ENCODE measurements at places on chromosomes 11 and 22. TPM values are rescaled to one million over a fixed set of nuclear protein-coding genes. Genes with fewer than 3 reads are reported as not detected.

DNA sequence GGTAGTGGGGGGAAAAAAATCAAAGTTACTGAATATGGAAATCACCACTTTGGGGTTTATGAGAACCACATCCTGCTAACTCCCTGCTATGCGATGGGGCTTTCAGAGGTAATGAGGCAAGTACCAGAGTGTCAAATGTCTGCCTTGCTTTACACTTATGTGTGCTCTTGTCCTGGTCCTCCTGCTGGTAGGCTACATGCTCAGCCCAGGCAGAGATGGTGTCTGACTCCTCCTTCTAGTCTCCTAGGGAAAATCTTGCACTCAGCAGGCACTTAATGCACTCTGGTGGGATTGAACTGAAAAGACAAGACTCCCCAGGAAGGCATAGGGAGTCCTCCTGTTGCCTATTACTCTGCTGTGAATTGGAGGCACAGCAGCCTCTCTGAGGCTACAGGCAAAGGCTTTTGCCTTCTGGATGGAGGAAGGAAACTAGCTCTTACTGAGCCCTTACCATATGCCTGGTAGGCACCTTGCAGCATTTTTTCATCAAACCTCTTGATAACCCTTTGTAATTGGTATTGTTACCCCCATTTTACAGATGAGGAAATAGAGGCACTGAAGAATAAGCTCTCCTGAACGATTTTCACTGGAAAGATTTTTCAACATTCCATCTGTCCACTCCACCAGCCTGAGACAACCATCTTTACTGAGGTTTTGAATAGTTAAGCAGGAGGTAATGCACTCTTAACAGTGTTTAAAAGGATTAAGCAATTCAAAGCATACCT is 132.1 kb upstream of the PAX6 start:
- H3K4me1 ChIP-seq = no peaks in the 10 kb centered on the region
- no peaks in the 10 kb centered on the region for H3K27me3 ChIP-seq
- no peak for DNase-seq

DNA sequence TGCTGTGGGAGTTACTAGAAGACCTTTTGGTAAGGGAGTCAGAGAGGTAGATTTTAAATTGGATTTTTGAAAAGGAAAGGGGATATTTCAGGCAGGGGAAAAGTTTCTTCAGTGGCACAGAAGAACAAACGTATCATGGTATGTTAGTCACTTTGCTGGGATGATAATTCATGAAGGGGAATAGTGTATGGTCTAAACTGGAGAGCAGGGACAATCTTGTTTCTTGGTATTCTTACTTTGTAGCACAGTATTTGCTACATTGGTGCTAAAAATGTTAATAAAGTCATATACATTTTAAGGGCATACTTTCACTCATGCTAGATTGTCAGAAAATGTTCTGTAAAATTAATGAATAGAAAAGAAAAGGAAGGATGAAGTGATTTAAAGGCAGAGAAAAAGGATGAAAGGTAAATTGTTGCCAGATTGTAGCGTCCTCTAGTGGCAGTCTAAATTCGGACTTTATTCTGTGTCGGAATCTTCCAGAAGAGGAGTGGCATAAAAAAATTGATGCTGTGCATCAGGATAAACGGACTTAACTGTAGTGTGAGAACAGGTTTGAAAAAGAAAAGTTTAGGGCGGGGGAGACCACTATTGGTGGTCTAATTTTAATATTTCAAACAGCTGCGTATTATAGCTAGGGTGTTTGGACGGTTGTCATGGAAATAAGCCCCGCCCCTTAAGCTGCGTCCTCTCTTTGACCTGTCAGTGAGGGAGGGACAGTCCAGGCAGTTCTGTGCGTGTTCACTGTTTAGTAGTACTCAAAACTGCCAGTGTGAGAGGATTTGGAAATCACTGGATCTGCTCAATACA is at the start of gene BCO2:
BCO2 (plus strand) TSS at position 724 of the 810 bp plus-strand sequence. CDS start 90 bp downstream, outside the sequence.
- peaks cover 31% of the 10 kb centered on the region for H3K4me1 ChIP-seq
- H3K27ac ChIP-seq = peak within 1 kb of the TSS; percentile 71
- no peaks in the 10 kb centered on the region for H3K27me3 ChIP-seq
- peak; percentile 94 for DNase-seq

The OR5P2 gene
- total RNA-seq = not detected

- H3K4me1 ChIP-seq = no peaks in the 10 kb centered on the region
- H3K4me3 ChIP-seq = no peak overlapping the region
- H3K27me3 ChIP-seq = peaks cover 25% of the 10 kb centered on the region
- no peak overlapping the region for H3K27ac ChIP-seq
- peak; percentile 37 for DNase-seq
Observed at GRCh38 chr22:45881524-45881875, 95.5 kb downstream of the WNT7B start.

- H3K27me3 ChIP-seq = no peaks in the 10 kb centered on the region
- peaks cover 16% of the 10 kb centered on the region for H3K4me1 ChIP-seq
- H3K36me3 ChIP-seq = no peaks in the 10 kb centered on the region
Observed at GRCh38 chr11:102287964-102288724, 29.1 kb upstream of the BIRC3 start.

DNA sequence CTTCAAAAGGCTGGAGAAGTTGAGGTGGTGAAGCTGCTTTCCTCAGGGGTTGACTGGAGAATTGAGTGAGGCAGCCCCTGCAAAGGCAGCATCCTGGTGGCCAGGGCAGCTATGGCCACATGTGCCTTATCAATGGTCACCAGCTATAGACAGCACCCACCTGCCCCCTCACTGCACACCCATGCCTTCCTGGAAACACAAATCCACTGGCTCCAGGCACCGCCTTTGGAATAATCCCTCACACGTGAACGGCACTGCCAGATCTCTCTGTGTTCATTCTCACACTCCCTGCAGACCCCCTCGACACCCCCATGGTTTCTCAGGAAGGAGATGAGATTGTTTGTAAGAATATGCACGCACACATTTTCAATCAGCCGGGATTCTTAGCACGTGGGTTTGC is 1297.8 kb downstream of the TBC1D22A start:
- no peak overlapping the region for H3K4me3 ChIP-seq
- no peaks in the 10 kb centered on the region for H3K27me3 ChIP-seq
- H3K4me1 ChIP-seq = no peaks in the 10 kb centered on the region
- H3K36me3 ChIP-seq = no peaks in the 10 kb centered on the region

DNA sequence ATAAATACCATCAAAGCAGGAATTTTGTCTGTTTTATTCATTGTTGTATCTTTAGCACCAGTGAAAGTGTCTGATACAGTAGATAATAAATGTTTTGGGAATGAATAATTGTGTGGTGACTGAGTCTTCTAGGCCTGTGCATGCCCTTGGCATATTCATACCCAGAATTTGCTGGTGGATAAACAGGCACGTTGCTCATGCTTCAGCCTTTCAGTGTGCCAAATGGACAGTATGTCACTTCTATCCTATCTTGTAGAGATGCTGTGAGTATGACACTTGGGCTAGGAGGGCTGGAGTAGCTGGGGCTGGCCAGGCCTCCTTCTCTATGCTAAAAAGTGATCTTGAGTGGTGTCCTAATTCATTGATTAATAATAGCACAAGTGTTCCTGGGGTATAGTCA is 287.3 kb upstream of the DDI1 start:
- no peaks in the 10 kb centered on the region for H3K4me1 ChIP-seq
- no peak overlapping the region for H3K27ac ChIP-seq
- no peaks in the 10 kb centered on the region for H3K36me3 ChIP-seq
- no peaks in the 10 kb centered on the region for H3K27me3 ChIP-seq
- H3K4me3 ChIP-seq = no peak overlapping the region

DNA sequence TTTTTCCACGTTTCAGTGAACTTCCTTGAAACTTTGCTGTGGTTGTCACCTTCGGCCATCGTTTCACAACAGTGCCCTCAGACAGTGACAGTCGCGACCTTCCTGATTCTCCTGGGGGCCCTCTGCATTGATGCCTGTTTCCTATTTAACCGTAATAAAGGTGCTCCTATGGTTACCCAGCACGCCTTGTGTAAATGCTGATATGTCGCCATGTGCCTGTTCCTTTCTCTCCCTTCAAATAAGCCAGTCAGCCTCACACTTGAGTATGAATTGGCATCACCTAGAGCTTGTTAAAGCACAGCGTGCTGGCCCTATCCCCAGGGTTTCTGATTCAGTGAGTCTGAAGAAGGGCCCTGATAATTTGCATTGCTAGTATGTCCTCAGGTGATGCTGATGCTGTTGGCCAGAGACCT is 104.8 kb downstream of the MICAL2 start:
- no peak for DNase-seq
- no peaks in the 10 kb centered on the region for H3K27me3 ChIP-seq
- H3K4me1 ChIP-seq = peaks cover 61% of the 10 kb centered on the region
- H3K4me3 ChIP-seq = no peak overlapping the region
- H3K36me3 ChIP-seq = no peaks in the 10 kb centered on the region

The SLC5A4 gene
- total RNA-seq = 1.1 TPM

- no peak overlapping the region for H3K27ac ChIP-seq
- no peaks in the 10 kb centered on the region for H3K36me3 ChIP-seq
- H3K4me3 ChIP-seq = no peak overlapping the region
Observed at GRCh38 chr22:49740242-49740641, 87.4 kb downstream of the BRD1 start.

The CRYAB gene
- total RNA-seq = 264 TPM

DNA sequence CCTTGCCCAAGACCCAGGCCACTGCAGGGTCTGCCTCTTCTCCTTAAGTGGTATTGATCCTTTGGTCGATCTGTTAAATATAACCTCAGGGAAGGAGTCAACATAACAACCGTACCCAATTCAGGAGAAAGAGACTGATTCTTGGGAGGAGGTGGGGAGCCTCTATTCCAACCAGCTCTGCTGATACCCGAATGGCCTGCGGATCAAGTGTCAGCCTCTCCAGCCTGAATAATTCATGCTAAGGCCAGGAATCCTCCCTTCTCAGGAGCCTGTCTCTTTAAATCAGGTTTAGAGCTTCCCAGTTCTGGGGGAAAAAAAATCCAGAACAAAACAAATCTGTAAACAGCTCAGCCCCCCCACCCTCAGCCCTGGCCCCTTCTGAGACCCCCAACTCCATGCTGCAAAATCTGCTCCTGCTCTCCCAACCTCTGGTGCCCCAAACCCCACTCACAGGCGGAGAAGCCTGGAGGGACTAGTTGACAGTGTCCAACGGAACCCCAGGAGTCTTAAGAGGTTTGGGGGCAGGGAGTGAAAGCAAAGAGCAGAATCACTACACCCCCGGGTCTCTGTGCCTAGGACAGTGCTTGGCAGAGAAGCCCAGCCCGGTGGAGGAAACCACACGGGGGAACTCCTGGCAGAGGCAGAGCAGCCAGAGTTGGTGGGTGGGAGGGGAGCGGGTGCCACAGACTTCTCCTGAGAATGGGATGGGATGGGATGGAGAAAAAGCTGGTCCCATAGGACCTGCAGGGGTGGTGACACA is 863 bp upstream of the TPBGL start:
- H3K4me1 ChIP-seq = no peaks in the 10 kb centered on the region
- no peaks in the 10 kb centered on the region for H3K36me3 ChIP-seq
- H3K4me3 ChIP-seq = no peak overlapping the region
- peaks cover 42% of the 10 kb centered on the region for H3K27me3 ChIP-seq
- H3K27ac ChIP-seq = no peak overlapping the region
- DNase-seq = no peak

- peak overlapping the region; percentile 75 for H3K27ac ChIP-seq
- DNase-seq = peak; percentile 94
- H3K36me3 ChIP-seq = peaks cover 21% of the 10 kb centered on the region
Observed at GRCh38 chr11:72821920-72822799, 7.9 kb downstream of the ATG16L2 start.

DNA sequence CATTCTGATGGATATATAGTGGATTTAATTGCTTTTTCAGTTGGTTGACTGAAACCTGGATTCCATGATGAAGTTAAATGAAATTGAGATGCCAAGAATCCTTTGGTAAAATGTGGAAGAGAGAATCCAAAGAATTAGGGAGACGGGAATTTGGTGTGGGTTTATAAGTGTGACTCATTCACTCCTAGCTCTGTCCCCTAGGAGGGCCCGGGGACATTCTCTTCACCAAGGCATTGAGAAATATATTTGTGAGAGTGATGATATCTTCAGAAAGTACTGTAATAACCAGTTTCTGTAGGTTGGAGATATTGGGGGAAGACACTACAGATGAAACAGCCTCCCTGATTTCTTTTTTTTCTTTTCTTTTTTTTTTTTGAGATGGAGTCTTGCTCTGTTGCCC is 13.6 kb upstream of the PHOX2A start:
- DNase-seq = no peak
- no peaks in the 10 kb centered on the region for H3K4me1 ChIP-seq
- H3K36me3 ChIP-seq = no peaks in the 10 kb centered on the region

The OR56B4 gene
- not detected for total RNA-seq

The NEFH gene
- 3.0 TPM for total RNA-seq

DNA sequence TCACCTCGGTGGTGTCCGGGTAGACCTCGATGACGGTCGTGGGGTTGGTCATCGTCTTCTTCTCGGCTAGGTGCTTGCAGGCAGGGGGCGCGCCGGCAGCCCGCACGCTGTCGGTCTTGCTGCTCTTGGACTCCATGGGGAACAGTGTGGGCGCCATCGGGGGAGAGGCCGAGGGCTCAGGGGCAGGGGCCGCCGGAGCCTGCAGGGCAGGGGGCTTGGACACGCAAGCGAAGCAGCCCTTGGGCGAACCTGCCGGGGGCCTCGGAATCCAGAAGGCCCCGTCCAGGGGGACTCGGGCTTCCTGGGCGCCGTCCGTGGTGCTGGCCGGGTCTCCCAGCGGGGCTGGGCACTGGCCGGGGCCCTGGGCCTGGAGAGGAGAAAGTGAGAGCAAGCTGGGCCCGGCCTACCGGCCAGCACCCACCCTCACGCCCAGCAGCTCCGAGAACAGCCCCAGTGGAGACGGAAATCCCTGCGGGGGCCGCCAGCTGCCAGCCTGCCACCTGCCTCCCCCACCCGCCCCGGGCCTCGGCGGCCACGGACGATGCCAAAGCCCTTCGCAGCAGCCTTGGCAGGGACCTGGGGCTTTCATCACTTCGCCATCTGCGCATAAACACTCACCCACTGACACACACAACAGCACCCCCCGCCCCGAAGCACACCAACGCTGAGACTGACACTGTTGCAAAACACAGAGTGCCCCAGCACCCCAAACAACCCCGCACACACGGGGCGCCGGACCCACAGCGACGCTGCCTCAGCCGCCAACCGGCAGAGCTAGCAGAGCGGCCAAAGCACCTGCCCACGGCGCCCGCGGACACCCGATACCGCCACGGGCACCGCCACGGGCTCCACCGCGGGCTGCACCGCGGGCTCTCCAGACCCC is 2.4 kb downstream of the IFITM10 start:
- DNase-seq = peak; percentile 66
- H3K4me1 ChIP-seq = peaks cover 18% of the 10 kb centered on the region
- no peak overlapping the region for H3K4me3 ChIP-seq

- DNase-seq = peak; percentile 44
- no peaks in the 10 kb centered on the region for H3K27me3 ChIP-seq
- no peaks in the 10 kb centered on the region for H3K36me3 ChIP-seq
- H3K4me3 ChIP-seq = no peak overlapping the region
- H3K4me1 ChIP-seq = peaks cover 9% of the 10 kb centered on the region
Observed at GRCh38 chr11:23540101-23540561, 679.9 kb upstream of the CCDC179 start.

GRCh38 chr11:79794484-79795393 is 353.9 kb upstream of the TENM4 start:
- no peak for DNase-seq
- H3K4me3 ChIP-seq = no peak overlapping the region
- H3K4me1 ChIP-seq = no peaks in the 10 kb centered on the region
- H3K36me3 ChIP-seq = no peaks in the 10 kb centered on the region
- H3K27ac ChIP-seq = no peak overlapping the region
- H3K27me3 ChIP-seq = no peaks in the 10 kb centered on the region

The PIWIL4 gene
- total RNA-seq = 5.0 TPM

- H3K4me1 ChIP-seq = peaks cover 64% of the 10 kb centered on the region
- peaks cover 32% of the 10 kb centered on the region for H3K27me3 ChIP-seq
- peak overlapping the region; percentile 80 for H3K27ac ChIP-seq
- H3K4me3 ChIP-seq = peak overlapping the region; percentile 64
- H3K36me3 ChIP-seq = no peaks in the 10 kb centered on the region
- DNase-seq = no peak
Observed at GRCh38 chr11:119421941-119422808, 797 bp downstream of the THY1 start.

The RFPL3 gene
- not detected for total RNA-seq
